ENCODE measurements at places on chromosomes 5 and 9. TPM values are rescaled to one million over a fixed set of nuclear protein-coding genes. Genes with fewer than 3 reads are reported as not detected.

DNA sequence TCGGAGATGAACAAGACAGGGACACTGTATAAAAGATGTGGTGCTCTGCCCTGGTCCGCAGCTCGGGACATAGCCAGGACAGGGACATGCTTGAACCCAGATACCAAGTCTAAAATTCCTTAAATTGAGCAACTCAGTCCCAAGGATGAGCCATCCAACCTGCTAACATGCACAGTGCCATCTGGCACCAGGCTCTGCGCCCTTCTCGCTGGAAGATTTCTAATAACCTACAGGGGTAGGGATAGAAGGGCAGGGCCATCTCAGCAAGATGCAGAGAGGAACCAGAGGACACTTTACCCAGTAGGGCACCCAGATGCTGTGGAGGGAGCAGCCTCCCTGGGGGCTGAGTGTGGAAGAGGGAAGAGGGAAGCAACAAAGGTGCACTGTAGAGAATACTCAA is 60.1 kb downstream of the SEMA4D start:
- DNase-seq = no peak

The SLC1A1 gene
- total RNA-seq = 3.9 TPM

DNA sequence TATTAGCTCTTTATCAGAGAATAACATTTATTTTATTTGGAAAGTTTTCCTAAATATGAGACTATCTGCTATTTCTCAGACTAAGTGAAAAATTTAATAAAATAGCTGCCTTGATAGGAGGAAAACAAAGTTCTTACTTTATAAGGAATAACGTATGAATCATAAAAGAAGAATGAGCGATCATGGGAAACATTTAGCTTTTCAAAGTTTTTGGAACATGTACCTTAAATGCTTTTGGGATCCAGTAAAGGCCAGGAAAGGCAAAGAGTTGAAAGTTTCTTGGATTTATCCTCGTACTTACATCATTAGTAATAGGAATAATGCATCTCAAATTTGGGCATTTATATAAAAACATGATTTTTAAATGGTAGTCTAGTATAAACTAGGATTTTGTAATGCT is 19.4 kb downstream of the OGN start:
- DNase-seq = no peak

GRCh38 chr9:72618811-72619210 is 97.4 kb downstream of the TMC1 start:
- no peak for DNase-seq

All from SJSA1 (cell line).